ENCODE measurements at places on chromosomes 16 and 17.
A peak's percentile ranks its signal among the peaks of the same experiment; 100 is the strongest.

GRCh38 chr16:89395150-89396142, 94.9 kb downstream of the ANKRD11 start:
- peak; percentile 97 for DNase-seq

DNA sequence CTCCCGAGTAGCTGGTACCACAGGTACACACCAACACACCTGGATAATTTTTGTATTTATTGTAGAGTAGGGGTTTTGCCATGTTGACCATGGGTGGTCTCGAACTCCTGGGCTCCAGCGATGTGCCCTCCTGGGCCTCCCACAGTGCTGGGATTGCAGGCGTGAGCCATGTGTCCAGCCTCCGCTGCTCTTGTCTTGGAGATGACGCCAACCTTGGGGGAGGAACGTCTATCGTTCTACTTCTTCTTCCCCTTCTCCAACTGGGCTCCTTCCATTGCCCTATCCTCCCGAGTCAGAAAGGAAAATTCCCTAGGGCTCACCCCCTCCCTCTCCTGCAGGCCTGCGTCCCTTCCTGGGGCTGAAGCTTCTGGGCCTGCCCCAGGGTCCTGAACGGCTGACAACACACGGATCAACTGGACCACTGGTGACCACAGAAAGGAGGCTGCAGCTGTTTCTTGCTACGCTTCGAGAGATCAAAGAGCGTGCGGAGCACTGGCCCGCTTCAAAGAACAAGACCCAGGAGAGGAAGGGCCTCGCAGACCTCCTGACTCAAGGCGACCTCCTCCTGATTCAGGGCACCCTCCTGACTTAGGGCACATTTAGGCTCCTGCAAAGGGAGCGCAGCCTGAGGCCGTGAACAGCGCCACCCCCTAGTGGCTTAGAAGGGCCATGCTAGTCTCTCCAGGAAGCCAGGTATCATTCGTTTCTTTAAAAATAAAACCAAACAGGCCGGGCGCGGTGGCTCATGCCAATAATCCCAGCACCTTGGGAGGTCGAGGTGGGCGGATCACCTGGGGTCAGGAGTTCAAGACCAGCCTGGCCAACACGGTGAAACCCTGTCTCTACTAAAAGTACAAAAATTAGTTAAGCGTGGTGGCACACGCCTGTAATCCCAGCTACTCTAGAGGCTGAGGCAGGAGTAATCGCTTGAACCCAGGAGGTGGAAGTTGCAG, 48.5 kb upstream of the HELZ start:
- DNase-seq: peak; percentile 58

DNA sequence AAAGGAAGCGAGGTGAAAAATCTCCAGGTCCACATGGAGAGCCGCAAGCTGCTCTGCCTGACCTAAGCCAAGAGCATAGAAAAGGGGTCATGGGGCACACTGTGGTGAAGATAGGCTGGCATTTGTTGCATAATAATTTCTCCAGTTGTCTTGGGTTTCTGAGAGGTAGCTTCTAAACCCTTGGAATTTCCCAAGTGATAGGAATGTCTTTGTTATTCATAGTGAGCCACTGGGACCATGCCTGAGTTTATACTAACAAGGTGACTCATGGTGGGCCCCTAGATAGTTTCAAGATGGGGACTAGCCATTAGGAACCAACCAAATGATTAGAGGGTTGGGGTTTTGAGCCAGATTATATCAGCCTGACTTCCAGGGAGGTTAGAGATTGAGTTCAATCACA, 25.6 kb downstream of the SOST start:
- DNase-seq: no peak

DNA sequence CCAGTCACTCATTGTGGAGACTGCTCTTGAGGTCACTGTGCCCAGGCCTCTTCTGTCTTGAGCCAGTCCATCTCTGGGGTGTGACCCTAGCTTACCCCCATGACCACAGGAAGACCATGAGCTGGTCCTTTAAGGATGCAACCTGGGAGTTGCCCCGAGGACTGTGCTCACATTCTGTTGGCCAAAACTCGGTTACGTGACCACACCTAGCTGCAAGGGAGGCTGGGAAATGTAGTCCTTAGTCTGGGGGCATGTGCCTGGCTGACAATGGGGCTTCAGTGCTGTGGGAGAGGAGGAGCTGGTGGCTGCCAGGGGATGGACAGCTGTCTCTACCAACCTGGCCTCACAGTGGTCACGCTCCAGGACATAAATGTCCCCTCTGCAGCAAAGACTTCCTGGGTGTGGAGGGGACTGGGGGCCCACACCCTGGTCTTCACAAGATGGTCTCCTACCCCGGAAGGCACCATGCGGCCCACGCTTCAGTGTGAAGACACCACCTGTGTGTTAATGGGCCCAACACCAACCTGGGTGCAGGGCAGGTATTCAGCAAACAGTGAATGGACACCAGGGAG, 55.4 kb downstream of the JPH3 start:
- no peak for DNase-seq

DNA sequence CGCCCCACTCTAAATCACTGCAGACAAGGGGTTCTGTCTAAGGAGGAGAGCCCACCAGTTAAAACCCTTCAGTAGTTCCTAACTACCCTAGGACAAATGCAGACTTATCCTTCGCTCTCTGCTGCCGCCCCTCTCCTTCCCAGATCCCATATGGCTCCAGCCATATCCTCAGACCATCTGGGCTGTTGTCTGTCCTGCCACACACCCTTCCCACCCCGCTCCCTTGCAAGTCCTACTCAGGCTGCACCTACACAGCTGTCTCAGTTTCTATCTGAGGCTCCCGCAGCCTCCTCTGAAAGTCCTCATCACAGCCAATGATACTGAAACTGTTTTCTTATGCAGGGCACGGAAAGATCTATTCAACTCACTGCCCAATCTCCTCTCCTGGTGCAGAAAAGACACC, 720 bp upstream of the BCKDK start:
- no peak for DNase-seq

GRCh38 chr16:89602273-89602951, 11.0 kb upstream of the DPEP1 start:
- DNase-seq: no peak

DNA sequence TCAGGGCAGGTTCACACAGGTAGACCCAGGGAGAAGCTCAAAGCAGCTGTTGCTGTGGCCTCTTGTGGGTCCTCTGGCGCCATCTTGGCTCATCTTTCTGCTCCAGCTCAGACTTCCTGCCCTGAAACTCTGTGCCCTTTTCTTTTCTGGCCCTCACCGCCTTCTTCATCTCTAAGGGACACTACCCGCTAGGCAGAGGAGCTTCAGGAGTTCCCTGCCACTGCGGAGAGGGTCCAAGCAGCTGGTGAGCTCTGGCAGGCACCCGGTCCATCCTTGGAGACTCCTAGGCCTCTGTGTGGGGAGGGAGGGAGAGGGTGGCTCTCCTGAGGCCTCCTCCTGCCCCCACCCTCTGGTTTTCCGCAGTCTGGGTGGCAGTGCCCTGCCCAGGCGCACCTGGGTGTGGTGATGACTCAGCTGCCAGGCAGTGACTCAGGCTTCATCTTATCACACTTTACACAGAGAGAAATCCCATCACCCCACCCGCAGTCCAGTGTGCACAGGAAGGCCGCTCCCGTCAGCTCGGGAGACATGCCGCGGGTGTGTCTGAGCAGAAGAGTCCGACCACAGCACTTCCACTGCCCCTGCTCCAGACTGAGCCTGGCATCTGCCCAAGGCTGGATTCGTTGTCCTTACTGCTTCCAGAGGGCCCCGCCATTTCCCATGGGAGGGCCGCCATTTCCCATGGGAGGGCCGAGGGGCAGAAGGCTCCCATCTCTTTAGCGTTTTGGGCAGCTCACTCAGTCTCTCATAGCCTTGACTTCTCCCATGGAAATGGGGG, 7.3 kb downstream of the NT5C start:
- no peak for DNase-seq

DNA sequence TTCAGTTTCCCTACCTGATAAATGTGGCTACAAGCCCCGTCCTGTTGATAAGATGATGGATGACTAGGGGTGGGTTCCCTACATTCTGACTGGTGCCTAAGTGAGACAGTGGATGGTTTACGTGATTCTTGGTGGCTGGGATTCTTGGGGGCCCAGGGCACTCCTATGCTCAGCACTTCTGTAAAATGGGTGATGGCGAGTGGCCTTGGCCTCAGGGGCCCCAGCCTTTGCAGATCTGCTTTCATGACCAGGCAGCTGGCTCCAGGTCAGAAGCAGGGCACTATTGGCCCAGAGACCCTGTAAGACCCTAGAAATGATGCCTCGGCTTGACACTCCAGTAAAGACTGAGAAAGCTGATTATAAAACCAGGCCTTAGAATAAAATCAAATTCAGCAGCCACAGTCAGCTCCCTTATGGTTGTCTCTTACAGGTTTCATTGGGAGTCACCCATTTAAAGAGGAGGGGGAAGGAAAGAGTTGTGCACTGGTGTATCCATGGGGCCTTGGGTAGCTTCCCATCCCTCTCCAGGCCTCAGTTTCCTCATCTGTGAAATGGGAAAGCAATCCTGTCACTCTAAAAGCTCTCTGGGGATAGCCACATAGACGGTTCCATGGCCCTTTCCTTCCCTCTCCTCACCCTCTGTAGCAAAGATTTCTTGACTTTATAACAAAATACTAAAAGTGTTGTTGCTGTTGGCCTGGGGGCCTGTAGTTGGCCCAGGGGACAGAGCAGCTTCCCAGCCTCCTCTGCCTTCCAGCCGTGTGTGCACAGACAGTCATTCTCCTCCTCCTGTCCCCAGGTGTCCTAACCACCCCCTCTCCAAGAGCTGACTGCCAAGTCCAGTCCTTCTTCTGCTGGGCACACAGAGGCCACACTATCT, 1.2 kb downstream of the SNX20 start:
- DNase-seq: no peak

GRCh38 chr16:1154291-1154886, 1.5 kb downstream of the CACNA1H start:
- DNase-seq: no peak

GRCh38 chr16:22630242-22630641, 119.6 kb downstream of the NPIPB5 start:
- DNase-seq: no peak

GRCh38 chr16:5450409-5451104, 353.0 kb upstream of the EEF2KMT start:
- no peak for DNase-seq

DNA sequence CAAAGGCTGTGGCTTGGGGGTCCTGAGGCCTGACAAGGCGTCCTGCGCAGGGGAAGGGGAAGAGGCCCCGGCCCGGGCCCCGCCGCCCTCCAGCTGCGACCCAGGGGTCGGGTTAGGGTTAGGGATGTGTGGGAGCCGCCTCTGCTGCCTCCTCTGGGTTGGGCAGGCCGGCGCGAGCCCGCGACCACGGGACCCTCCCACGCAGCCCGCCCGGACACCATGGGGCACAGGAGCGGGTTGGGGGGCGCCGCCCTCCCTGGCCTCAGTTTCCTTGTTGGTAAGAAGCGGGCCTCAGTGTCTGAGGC, 386 bp downstream of the CIAO3 start:
- DNase-seq: no peak

GRCh38 chr16:29951625-29952365, 10.1 kb upstream of the TMEM219 start:
- DNase-seq: no peak

DNA sequence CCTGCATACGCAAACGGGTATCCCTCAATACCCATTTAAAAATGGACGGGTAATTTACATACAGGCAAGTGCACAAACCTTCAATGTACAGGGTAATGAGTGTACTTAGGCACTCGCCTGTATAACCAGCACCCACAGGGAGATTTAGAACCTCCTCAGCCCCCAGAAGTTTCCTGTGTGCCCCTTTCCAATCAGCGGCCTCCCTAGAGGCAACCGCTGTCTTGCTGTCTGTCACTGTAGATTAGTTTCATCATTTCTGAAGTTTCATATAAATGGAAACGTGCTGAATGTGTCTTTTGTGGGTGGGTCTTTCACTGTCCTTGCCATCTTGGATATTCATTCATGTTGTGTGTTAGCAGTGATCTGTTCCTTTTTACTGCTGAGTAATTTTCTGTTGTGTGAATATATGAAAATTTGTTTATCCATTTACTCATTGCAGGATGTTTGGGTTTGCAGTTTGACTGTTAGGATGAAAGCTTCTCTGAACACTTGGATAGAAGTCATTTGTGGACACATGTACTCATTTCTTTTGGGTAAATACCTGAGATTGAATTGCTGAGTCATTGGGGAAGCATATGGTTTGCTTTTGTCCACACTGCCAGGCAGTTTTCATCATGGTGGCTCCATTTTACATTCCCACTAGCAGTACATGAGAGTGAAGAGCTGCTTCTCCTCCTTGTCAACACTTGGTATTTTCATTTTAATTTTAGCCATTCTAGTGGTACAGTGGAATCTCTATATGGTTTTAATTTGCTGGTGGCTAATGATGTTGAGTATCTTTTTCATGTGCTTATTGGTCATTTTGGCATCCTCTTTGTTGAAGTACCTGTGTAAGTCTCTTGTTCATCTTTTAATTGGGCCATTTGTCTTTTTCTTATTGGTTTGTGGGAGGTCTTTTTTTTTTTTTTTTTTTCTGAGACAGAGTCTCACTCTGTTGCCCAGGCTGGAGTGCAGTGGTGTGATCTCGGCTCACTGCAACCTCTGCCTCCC, 2.1 kb upstream of the ADCY7 start:
- no peak for DNase-seq

GRCh38 chr17:82754297-82755208, 2.7 kb downstream of the TBCD start:
- DNase-seq: no peak

GRCh38 chr17:29977836-29978235, 36.4 kb downstream of the EFCAB5 start:
- DNase-seq: no peak

- DNase-seq: no peak
Measured at GRCh38 chr17:45131616-45132319, 547 bp downstream of the PLCD3 start.

DNA sequence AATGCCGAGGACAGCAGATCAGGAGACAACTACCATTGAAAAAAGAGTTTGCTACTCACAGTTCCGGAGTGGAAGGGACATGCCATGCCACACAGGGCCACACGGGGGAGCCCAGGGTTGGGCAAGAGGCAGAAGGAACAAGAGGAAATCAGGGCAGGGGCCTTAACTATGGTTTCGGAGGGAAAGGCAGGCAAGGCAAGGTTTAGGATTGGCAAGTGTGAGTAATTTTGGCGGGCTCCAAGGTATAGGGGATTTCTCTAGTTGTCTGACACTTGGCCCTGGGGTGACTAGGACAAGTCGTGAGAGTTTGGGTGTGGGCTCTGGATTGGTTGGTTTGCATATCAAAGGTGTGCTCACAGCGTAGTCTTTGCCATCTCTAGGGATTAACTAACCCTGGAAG, 27.0 kb upstream of the NTN1 start:
- peak; percentile 21 for DNase-seq

GRCh38 chr16:21264571-21265036, 13.5 kb downstream of the CRYM start:
- DNase-seq: no peak

Data from thyroid gland (tissue), 4 donors.